ENCODE measurements at places on chromosomes 16 and 17. TPM values are rescaled to one million over a fixed set of nuclear protein-coding genes. Genes with fewer than 3 reads are reported as not detected.
A peak's percentile ranks its signal among the peaks of the same experiment; 100 is the strongest.

GRCh38 chr17:5019475-5019956 is 15.7 kb downstream of the SLC52A1 start:
- H3K27me3 ChIP-seq = no peaks in the 10 kb centered on the region
- H3K4me3 ChIP-seq = no peak overlapping the region
- no peak overlapping the region for H3K27ac ChIP-seq

MYH1 gene
- not detected for total RNA-seq

DNA sequence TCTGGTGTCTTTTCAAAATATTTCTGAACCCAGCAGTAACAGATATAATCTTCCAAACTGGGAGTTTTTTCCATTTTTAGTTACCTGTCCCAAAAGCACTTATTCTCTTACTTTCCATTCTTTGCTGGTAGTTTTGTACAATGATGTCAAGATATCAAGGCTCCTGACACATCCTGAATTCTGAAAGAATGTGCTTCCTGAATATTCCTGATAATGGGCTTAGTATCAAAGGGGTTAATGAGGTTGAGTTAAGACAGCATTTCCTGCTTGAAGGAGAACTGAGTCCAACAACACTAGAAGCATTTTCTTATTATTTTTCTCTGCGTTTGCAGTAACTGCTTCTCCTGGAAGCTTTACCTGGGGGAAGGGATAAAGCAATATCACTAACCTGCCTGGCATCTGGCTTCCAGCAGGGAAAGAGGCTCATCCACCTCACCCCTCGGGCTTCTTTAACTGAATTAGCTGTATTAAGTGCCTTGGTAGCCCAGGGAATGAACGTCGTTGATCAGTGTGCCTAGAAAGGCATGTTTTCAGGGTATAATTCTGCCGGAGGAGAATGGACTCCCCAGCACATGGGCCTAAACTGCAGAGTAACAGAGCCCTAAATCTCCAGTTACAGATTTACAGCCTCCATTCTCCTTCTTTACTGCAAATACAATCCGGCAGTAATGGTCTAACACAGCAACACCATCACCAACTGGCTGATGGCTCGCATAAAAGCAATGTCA is 134.4 kb downstream of the SNX11 start:
- H3K4me3 ChIP-seq = no peak overlapping the region
- no peaks in the 10 kb centered on the region for H3K36me3 ChIP-seq
- no peak for DNase-seq
- no peaks in the 10 kb centered on the region for H3K27me3 ChIP-seq
- H3K4me1 ChIP-seq = peaks cover 31% of the 10 kb centered on the region
- no peak overlapping the region for H3K27ac ChIP-seq

DNA sequence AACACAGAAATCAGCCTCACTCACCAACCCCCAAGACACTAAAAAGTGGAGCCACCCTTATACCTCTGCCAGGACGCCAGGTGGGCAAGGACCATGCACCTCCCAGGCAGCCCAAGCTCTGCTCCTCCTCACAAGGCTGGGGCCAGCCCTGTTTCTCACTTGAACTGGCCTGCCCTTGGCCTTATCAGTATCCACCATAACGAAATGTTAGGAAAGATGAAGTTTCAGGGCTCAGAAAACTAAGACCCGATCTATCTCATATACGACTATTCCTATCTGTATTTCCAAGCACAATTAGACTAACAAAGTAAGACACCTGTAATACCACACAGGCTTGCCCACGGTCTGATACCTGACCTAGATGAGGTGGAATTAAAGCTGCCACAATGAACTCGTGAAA is 6.9 kb downstream of the FBXO31 start:
- H3K4me3 ChIP-seq = no peak overlapping the region
- no peak overlapping the region for H3K27ac ChIP-seq
- H3K36me3 ChIP-seq = no peaks in the 10 kb centered on the region

GRCh38 chr16:77736879-77737278 is 14.6 kb downstream of the NUDT7 start:
- no peaks in the 10 kb centered on the region for H3K4me1 ChIP-seq
- DNase-seq = no peak
- H3K27ac ChIP-seq = no peak overlapping the region
- H3K36me3 ChIP-seq = no peaks in the 10 kb centered on the region

DNA sequence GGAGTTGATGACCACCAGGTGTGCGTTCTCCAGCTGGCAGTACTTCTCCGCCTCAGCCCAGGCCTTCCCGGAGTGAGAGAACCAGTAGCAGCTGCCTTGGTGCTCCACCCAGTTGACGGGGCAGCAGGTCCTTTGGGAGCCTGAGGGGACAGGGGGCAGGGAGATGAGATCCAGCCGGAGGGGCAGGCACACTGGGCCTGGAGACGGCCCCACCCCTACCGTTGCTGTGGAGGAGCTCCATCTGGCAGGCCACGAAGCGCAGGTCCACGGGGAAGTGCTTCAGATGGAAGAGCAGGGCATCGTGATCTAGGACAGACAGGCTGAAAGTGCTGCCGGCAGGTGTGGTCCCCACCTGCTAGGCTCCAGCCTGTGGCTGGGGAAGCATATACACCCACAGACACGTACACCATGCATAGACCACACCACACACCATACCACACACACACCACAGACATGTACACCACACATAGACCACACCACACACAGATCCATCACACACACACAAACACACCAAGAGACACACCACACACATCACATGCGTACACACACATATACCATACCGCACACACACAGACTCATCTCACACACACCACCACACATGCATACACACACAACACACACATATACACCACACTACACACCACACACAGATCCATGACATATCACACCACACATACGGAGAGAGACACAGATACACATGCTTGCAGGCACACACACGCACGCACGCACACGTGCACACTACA is 7.4 kb downstream of the ASGR2 start:
- no peak overlapping the region for H3K4me3 ChIP-seq
- no peaks in the 10 kb centered on the region for H3K36me3 ChIP-seq
- peaks cover 7% of the 10 kb centered on the region for H3K4me1 ChIP-seq
- DNase-seq = no peak

DNA sequence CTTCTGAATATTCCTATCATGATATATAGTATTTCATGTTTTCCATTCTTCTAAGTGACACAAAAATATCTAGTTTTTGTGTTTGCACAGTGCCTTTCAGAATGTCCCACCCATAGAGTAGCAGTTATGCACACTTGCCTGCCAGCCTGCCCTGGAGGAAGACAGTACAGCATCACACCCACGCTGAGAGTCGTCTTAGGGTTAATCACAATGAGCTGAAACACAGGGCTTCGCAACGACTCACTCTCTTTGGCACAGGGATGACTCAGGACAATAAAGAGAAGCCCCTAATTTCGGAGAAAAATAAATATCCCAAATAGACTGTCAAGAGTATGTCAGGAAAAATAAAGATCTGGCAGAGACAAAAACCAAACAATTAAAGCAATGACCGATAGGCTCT is 11.6 kb upstream of the NDUFAB1 start:
- H3K27me3 ChIP-seq = no peaks in the 10 kb centered on the region
- H3K36me3 ChIP-seq = peaks cover 27% of the 10 kb centered on the region
- H3K4me1 ChIP-seq = no peaks in the 10 kb centered on the region
- no peak overlapping the region for H3K4me3 ChIP-seq
- no peak overlapping the region for H3K27ac ChIP-seq

- H3K4me3 ChIP-seq = no peak overlapping the region
- DNase-seq = no peak
- H3K36me3 ChIP-seq = no peaks in the 10 kb centered on the region
- H3K27ac ChIP-seq = no peak overlapping the region
- no peaks in the 10 kb centered on the region for H3K27me3 ChIP-seq
Observed at GRCh38 chr17:13387952-13388351, 213.8 kb downstream of the HS3ST3A1 start.

DNA sequence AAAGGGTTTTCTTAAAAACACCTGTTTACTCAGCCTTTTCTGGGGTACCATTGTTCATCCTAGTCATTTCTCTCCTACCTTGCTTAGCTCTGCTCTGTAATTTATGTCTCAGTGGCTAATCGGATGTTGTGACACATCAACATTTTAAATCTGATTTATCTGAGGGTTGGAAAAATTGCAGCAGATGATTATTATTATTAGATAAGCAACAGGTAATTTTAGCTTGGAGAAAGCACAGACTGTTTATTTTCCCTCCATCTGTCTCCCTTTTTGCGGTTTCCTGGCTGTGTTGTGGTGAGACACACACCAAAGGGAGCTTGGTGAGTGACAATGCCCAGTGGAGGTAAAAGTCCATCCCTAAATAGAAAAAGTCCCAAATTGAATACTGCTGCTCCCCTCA is 389.9 kb downstream of the UTP18 start:
- H3K27me3 ChIP-seq = no peaks in the 10 kb centered on the region
- H3K27ac ChIP-seq = no peak overlapping the region
- no peaks in the 10 kb centered on the region for H3K4me1 ChIP-seq
- H3K4me3 ChIP-seq = no peak overlapping the region

- peak overlapping the region; percentile 47 for H3K27ac ChIP-seq
- H3K36me3 ChIP-seq = no peaks in the 10 kb centered on the region
- no peak for DNase-seq
Observed at GRCh38 chr17:17125136-17126084, 80.7 kb downstream of the PLD6 start.
